ENCODE measurements at places on chromosomes 5 and 9.

- DNase-seq = no peak
Observed at GRCh38 chr5:143923634-143924266, 111.8 kb downstream of the HMHB1 start.

DNA sequence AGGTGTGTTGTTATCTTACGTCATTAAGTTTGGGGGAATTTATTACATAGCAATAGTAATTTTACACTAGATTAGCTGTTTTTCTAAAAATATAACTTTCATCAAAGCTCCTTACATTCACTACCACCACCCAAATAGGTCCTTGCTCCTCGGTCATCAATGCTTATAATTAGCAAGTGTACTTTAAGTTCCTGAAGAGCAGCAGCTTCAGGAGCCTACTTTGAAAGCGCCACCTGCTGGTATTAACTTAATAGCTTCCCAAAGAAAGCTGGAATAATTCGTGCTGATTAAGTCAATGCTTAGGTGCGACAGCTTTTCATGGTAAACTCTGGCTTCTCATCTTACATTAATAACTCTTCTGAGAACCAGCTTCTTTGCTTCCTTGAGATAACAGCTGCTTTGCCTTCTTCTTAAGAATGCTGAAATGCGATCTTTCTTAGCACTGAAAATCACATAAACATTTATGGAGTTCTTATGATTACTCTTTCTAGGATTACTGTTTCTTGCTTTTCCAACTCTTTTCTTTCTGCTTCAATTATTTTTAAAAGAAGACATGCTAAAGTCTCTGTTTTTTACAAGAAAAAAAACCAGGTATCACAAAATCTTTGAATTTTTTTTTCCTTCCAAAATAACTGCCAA is 10.0 kb upstream of the C5 start:
- peak; percentile 44 for DNase-seq

- DNase-seq = no peak
Observed at GRCh38 chr5:133220851-133221674, 169.2 kb downstream of the HSPA4 start.

- no peak for DNase-seq
Observed at GRCh38 chr5:149761461-149761860, 31.4 kb downstream of the PPARGC1B start.

GRCh38 chr5:126043688-126044087 is 379.5 kb upstream of the GRAMD2B start:
- no peak for DNase-seq

DNA sequence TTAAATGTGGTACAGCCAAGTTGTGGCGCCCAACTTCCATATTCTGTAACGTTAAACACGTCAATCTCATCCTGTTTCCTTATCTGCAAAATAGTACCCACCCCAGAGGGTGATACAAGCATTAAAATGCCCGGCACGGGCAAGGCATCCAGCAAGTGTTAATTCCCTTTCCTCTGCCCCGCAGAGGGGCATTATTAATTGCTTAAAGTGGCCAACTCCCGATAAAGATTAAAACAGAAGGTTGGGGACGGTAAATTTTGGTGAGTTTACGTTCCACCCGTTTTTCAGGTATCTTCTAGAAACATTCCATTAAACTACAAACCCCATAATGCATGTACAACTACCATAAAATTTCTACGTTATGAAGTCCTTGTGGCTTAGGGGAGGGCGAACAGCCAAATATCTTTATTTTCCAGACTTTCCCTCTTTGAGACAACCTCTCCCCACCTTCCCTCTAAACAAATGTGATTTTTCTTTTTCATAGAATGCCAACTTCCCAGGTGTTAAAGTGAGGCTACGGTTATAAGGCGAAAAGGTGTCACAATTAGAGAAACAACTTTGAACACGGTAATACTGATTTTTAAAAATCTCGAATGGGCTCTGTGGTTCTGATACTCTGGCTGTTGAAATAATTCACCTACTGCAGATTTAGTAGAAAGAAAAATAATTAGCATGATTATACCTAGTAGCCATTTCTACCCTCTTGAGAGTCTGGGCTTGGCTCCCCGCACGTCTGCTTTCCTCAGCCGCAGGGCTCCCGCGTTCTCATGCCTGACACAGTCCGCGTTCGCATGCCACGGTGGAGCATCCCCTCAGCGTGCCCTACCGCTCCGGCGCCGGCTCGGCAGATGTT is 1.2 kb upstream of the GPBP1 start:
- peak; percentile 28 for DNase-seq

DNA sequence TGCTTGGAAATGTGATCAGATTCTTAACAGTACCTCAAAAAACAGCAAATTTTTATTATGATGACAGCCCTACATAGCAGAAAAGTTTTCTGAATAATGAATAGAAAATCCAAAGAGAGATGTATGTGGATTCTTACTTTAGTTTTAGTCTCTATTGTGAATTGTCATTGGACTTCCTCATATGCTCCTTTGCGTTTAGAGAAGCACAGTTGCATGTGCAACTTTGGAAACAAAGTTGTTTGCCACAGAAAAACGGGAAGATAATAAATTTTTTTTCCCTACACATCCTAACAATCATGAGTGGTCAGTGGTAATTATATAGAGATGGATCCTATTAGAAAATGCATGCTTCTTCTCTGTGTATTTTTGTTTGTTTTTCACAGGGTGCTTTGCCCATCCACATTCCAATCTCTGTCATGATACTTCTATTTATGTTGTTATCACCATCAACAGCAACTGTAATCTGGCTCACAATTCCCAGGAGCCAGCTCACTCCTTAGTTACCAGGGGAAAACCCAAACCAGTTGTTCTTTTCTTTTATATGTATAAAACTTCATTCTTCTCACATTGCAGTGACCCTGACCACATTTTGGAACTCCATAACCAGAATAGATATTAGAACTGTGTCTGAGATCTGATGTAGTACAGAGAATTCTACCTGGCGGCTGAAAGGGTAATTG is 118.7 kb downstream of the NDUFS4 start:
- DNase-seq = no peak

DNA sequence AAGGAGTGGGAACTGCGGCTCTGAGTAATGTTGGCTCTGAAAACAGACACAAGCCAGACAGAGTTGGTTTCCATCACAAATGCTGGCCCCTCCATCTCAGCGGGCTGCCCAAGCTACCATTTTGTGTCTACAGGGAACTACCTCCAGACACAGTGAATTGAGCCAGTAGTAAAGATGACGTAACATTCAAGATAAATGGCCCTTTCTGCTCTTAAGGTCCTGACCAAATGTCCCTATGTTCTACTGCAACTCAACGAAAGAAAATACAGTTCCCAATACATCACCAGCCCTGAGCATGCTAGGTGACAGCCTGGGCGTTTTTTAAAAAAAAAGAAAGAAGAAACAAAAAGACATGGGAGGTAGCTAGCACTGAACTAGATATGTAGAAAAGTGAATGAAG is 227.8 kb upstream of the RASEF start:
- DNase-seq = no peak

GRCh38 chr5:178281331-178281730 is 48.7 kb upstream of the PHYKPL start:
- no peak for DNase-seq

GRCh38 chr5:92313385-92313784 is 930.3 kb upstream of the ARRDC3 start:
- DNase-seq = no peak

GRCh38 chr5:168979135-168979534 is 321.8 kb downstream of the SLIT3 start:
- no peak for DNase-seq

DNA sequence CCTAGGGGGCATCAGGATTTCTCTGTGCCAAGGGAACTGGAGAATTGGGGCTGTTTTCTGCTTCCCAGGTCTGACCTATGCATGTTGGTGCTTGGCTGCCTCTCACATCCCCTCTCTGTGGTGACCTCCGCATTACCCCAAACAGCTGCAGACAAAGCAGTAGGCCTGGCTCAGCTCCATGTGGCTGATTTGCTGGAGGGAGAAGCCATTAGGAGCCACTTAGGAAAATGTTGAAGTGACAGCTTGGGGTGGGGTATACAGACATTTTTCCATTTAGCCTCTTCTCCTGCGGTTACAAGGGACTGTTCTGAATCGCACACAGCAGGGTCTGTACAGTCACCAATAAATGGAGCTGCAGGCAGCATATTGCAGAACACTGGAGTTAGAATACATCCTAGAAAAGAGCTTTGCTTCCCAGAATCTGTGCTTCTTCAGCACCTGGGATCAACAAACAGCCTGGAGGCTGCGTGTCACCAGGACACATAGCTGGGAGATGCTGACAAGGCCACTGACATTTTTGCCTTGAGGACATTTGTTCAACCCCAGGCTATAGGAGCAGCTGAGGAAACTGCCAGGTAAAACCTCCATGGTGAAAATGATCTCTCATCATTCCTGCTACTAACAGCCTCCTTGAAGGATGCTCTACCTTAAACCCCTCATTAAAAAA is 335.3 kb downstream of the DIRAS2 start:
- DNase-seq = no peak

DNA sequence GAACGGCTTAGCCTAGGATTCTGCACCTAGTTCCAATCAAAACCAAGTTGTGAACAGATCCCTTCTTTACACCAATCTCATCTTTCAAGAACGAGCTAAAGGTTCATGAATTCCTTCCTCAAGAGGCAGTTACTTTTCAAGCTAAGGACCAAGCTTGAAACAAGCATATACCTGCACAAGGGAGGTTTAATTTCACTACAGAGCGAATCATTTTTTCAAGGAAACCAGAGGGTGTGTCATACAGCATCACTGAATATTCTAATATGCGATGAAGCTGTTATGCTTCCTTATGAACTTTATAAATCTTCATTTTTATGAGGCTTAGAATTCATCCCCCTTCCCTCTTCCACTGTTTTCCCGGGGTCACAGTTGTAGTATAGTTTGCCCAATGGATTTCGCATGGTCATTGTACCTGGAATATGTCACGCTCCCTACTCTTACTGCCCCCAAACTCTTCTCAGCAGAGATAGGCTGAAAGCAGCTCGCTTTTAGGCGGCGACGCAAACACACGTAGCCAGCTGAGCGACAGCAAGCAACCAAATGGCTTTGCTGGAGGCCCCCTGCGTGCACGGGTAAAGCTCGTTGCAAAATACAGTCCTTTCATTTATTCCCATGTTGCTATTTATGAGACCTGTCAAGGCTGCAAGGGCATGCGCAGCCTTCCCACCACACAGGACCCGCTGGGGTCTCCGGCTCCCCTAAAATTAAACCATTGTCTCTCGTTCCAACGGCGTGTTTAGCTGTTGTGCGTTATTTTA is 832 bp downstream of the LMBRD2 start:
- DNase-seq = peak; percentile 75

DNA sequence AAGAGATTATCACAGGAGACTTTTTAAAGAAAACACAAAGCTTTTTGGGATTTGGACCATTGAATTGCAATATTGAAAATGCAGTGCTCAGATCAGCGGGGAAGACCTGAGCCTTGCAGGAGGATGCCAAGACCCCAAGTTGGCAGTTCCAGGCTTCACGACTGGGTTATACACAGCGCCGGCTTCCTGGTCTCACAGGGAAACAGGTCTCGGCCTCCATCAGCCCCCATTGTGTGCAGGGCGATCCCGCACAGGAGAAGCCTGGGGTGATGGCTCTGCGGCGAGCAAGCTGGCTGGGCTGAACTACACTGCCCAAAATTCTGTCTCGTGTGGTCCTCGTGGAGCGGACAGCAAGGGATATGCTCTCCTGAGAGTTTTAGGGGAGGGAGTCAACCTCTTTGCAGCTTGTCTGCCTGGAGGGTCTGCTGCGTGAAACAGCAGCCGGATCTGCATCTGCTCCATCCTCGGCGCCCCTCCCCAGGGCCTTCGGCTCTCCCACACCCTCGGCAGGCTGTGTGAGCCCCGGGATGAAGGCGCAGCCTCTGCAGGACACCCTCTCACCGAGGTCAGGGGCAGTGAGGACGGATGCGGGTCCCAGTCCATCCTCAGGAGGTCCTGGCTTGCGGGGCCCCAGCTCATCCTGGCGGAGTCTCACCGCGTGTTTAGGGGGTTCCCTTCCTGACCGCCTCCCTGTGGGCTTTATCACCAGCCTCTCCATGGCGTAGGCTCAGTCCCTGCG is 60.6 kb downstream of the NSUN2 start:
- no peak for DNase-seq

Measured in activated naive CD4-positive, alpha-beta T cell treated with anti-CD3 and anti-CD28 coated beads for 36 hours (primary cell).